Glomerular endothelial cell (primary cell): ENCODE measurements at places on chromosomes 13 and 19. TPM values are rescaled to one million over a fixed set of nuclear protein-coding genes. Genes with fewer than 3 reads are reported as not detected.

Gene ATP12A
- not detected in 2 replicates for total RNA-seq

Gene CNN1
- total RNA-seq: 11.7 and 13.4 TPM in 2 replicates

Gene MAP4K1
- total RNA-seq: 0.39 TPM in 1 of 2 replicates, not detected in the other

Gene GARIN5A
- total RNA-seq: 0.39 TPM in 1 of 2 replicates, not detected in the other
